ENCODE measurements at places on chromosomes 5 and 9.

- no peak for DNase-seq
Measured at GRCh38 chr5:50716134-50716533, 49.7 kb downstream of the PARP8 start.

DNA sequence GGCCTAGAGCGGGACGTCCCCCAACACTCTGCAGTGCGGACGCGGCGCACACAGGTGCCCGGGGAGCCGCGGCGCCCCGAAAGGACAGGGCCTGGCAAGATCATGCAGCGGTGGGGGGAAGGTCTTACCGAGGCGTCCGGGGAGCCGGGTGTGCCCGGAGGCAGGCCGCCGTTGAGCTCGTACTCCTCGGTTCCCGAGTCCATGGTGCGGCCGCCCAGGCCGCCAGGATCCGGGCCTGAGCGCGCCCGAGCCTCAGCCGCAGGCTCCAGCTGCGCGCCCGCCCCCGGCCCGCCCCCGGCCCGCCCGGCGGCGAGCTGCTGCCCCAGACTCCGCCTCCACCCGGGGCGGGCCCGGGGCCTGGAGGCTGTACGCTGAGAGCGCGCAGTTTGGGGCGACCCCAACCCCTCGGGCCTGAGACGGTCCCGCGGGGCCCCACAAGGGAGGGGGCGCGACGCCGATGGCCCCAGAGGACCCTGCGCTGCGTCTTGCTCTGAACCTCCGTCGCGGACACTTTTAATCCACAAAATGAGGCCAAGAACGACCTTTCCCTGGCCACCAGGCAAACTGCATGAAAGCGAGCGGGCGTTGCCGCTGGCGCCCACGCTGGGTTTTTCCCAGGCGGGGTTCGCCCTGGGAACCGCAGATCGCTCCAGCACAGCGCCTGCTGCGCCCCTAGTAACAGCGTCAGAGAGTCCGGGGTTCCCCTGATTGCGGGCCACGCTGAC lies at the start of gene NINJ1:
NINJ1 (minus strand) TSS at position 237 of the 725 bp plus-strand sequence; CDS start at position 203, 34 bp downstream.
- DNase-seq, result no peak

DNA sequence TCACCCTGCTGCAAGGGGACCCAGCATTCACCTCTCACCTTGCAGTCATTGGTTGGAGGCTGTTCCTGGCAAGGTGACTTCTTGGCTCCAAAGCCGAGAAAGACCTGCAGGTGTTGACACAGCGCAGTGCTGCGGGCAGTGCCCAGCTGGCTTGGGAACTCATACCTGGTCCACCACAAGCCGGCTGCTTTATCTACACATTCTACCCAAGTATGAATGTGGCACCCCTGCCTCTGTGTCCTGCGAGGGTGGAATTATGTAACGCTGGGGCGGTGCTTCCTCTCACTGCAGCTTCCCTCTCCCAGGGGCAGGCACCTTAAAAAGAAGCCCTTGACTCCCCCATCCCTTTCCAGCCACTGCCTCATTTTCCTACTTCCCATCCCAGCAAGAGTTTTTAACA lies 2.5 kb upstream of the ZMYND19 start:
- no peak for DNase-seq

DNA sequence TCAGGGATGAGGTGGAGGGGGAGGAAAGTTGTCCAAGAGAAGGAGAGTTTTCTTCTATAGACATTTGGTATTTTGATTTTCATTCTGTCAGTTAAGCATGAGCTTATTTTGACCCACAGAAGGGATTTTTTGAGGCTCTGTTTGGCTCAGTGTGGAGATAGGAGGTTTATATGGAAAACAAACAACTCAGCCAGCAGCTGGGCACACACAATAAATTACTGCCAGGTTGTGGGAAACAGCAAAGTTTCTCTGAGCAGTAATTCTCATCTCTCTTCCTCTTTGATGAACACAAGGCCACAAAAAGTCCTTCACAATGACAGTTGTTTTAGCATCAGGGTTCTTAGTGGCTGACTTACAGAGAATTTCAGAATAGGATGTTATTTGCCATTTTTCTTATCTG lies 486.1 kb downstream of the KDM4C start:
- no peak for DNase-seq

DNA sequence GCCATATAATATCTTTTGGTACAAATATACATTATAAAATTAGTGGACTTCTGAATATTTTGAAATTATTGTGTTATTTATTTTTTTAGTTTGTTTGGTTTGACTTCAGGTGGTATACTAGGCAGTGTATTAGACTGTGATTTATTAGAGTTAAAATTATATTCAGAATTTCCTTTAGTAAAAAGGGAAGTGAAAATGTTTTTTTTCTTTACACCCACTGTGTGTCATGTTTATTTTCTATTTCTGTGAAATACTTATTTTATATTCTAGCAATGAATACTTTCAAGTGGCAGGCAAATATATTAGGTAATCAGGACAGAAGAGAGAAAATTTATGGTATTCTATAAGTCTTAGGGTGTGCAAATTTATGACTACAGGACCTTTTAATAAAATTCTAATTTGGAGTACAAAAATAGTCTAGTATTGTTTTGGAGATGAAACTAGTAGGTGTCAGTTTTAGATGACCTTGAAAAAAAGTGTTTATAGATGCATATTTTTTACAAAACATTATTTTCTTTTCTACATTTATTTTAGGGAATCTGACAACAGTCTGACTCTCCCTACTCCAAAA lies 8.8 kb downstream of the CSNK1G3 start:
- no peak for DNase-seq

DNA sequence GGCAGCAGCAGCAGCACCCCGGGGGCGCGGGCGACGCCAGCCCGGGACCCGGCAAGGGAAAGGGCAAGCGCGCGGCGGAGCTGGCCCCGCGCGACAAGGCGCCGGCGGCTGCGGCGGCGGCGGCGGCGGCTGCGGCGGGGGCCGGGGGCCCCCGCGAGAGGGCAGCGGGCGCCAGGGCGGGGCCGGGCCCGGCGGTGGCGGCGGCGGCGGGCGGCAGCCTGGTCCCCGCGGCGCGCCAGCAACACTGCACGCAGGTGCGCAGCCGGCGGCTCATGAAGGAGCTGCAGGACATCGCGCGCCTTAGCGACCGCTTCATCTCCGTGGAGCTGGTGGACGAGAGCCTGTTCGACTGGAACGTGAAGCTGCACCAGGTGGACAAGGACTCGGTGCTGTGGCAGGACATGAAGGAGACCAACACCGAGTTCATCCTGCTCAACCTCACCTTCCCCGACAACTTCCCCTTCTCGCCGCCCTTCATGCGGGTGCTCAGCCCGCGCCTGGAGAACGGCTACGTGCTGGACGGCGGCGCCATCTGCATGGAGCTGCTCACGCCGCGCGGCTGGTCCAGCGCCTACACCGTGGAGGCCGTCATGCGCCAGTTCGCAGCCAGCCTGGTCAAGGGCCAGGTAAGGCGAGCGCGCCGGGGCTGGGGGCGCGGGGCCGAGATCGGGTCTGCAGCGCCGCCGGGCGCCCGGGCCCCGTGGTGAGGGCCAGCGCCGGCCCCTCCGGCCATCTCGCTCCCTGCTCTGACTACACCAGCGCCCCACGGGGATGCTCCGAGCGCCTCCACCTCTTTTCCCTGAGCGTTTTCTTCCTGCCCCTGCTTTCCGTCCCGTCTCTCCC lies at the start of gene UBE2QL1:
UBE2QL1 (plus strand) TSS at position 238 of the 843 bp plus-strand sequence; CDS start at position 273, 35 bp downstream.
- no peak for DNase-seq

DNA sequence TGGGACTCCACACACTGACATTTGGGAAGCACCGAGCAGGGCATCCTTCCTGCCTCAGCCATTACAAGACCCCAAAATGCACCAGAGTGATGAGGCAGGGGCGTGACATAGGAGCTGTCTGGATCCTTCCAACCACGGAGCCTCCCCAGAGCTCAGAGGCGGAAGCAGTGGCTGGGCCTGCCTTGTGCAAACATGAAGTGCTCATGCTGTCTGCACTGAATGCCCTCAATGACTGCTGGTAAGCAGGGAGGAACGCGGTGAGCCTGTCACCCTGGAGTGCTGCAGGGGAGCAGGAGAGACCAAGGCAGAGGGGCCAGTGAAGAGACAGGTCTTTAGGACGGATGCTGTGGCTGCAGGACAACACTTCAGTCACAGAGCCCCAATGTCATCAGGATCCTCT lies 60.2 kb upstream of the HRH2 start:
- DNase-seq, result no peak

GRCh38 chr5:59125011-59125961 lies 542.4 kb downstream of the RAB3C start:
- no peak for DNase-seq

GRCh38 chr9:38240051-38240450 lies 152.5 kb upstream of the ALDH1B1 start:
- no peak for DNase-seq

- DNase-seq, result no peak
Measured at GRCh38 chr9:85344901-85345300, 396.9 kb downstream of the AGTPBP1 start.

DNA sequence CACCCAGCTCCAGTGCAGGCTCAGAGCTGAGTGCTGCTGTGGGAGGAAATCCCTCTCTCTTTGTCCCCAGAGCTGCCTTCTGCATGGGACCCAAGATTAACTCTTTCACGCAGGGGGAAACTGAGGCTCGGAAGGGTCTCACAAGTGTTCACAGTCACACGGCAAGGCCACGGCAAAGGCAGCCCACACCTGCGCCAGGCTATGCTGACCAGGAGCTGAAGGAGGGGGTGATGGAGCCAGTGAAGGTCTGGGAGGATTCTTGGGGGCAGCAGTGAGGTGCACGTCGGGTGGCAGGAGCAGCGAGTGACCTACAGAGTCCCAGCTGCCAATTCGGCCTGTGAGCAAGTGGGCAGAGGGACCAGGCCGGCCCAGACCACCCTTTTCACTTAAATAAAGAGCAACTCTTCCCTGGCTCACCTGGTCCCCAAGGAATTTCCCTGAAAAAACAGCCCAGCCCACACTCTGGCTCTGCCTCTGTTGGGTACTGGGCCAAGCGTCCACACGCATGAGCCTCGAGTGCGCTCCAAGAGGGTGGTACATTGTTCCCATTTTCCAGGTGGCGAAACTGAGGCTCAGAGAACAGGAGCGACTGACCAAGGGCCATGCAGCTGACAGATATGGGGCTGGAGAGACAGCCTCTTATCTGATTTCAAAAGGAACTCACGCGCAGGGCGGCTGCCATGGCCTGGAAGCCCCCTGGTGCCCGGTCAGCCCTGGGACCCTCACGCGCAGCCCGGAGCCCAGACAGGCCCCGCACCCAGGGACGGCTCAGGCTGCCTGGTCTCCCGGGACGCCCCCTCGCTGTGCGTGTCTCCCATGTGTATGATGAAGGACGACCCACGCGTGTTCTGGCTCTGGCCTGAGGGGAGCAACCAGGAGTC lies 28.2 kb downstream of the SARDH start:
- DNase-seq, result no peak

GRCh38 chr5:166845044-166845443 lies 1446.4 kb upstream of the WWC1 start:
- no peak for DNase-seq

DNA sequence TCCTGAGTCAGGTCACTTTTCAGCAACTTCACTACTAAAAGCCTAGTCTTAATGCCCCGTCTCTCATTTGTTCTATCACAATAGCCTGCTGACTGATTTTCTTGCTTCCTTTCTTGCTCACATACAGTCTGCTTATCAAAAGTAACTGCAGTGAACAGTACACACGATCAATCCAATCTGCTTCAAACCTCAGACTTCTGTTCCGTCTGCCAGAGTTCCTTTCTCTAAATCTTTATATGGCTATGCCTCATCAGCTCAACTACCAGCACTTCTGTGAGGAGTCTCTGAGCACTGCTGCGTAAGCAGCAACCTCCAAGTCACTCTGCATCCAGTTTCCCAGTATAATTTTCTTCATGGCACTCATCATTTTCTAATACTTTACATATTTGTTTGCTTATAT lies 34.8 kb upstream of the PUM3 start:
- no peak for DNase-seq

DNA sequence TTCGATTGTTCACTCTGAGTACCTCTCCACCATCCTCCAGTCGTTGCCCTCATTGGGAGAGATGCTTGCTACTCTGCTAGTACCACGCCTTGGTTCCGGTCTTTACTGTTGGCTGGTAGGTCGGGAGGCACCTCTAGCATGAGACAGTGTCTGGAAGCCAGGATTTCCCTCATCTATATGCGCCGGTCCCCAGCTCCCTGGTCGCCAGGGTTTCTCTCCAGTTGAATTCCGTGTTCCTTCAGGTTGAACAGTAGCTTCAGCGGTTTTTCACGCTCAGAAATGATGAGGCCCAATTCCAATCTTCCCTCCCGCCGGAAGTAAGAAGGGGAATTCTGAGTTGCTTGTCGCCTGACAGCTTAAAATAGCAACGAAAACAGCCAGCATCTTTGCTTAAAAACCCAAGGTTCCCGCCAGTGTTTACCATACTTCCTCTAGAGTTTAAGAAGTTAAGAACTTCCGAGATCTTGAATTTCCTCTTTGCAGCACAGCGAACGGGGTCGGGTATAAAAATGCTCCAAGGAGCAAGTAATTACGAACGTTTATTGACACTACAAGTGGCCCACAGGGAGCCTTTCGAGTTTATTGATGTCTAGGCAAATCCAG lies 1.3 kb upstream of the ST8SIA4 start:
- no peak for DNase-seq

DNA sequence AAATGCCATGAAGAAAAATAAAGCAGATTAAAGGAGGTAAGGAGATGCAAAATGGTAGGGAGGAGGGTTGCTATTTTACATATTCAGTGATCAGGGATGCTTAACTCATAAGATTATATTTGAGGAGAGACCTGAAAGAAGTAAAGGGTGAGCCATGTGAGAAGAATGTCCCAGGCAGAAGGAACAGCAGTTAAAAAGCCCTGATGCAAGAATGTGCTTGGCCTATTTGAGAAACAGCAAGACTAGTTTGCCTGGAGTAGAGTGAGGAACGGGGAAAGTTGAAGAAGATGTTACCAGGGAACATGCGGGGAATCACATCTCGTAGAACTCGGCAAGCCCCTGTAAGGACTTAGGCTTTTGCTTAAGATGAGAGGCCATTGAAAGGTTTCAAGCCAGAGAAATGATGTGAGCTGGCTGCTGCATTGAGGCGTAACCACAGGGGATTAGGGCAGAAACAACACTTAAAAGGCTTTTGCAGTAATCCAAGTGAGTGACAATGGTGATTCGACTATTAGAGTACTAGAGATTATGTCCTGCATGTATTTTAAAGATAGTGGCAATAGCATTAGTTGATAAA lies 198.7 kb downstream of the VPS13A start:
- no peak for DNase-seq

DNA sequence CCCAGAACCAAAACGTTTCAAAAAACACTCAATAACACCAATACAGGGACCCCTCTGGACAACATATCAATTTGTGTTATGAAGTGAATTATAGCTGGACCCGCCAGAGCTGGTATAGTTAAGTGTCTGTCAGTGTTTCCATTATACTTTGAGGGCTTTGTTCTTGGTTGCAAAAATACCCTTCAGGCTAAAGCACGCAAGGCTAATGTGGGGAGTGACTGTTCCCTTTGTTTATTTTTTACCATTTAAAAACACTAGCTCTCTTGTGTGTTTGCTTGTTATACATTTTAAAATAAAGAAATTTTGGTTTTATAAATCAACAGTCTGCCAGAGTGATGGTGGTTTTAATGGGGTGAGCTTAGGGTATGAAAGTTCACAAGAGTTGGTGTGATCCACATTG lies 859.5 kb downstream of the PTPRD start:
- DNase-seq, result no peak

- no peak for DNase-seq
Measured at GRCh38 chr9:31582071-31582470, 802.4 kb upstream of the ACO1 start.

GRCh38 chr9:124437086-124437485 lies 13.2 kb upstream of the ADGRD2 start:
- no peak for DNase-seq

- DNase-seq, result no peak
Measured at GRCh38 chr5:17276445-17276844, 59.0 kb downstream of the BASP1 start.

Data from NCI-H1417 treated with DMSO at 0.1 percent for 48 hours (cell line).